ENCODE measurements at places on chromosomes 5 and 9.

DNA sequence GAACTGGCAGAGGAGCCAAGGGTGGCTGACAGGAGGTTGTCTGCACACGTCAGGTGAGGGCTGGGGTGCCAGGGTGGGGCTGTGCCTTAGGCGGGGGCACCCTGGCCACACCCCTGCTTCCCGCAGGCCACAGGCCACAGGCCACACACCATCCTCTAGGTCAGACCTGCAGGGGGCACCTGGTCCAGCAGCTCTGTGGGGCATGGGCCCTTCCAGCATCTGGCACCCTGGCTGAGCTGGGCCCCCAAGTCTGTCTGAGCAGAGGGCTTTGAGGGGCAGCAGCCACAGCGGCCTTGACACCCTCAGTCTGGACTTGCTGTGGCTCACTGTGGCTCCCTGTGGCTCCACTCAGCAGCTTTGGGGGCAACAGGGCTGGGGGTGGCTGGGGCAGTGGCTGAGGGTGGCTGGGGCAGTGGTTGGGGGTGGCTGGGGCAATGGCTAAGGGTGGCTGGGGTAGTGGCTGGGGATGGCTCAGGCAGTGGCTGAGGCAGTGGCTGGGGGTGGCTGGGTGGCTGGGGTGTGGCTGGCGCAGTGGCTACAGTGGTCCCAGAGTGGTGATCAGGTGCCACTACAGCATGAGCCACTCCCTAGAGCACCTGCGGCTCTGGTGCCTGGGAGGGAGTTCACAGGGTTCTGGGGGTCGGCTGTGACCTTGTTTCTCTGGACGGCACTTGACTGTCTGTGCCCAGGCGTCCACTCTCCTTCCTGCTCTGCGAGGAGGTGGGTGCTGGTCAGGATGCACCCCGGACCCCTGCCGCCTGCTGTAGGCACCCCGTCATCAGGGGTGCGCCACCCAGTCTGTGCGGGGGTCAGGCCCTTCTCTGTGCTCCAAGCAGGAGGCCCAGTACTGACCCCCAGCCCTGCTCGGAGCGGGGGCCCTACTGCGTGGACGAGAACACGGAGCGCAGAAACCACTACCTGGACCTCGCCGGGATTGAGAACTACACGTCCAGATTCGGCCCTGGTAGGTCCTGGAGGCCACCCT lies 27.1 kb downstream of the NKD2 start:
- no peak for DNase-seq

DNA sequence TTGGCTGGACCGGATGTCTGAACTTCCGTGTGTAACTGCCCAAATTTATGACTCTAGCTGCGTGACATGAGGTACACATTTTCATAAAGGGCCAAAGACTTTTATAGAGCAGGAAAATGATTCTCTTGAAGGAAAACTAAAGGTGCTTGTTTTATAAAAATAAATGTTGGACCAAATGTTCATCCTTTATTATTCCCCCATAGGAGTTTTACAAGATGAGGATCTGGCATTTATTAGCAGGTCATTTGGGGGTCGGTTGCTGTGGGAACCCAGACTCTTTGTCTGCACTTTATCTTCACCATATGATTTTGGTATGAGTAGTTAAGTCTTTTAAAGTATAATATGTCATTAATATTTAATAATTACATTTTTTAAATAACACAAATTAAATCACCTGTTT lies 571.2 kb downstream of the EFNA5 start:
- DNase-seq = no peak

- no peak for DNase-seq
Observed at GRCh38 chr9:124877021-124877782, 15.3 kb downstream of the ARPC5L start.

DNA sequence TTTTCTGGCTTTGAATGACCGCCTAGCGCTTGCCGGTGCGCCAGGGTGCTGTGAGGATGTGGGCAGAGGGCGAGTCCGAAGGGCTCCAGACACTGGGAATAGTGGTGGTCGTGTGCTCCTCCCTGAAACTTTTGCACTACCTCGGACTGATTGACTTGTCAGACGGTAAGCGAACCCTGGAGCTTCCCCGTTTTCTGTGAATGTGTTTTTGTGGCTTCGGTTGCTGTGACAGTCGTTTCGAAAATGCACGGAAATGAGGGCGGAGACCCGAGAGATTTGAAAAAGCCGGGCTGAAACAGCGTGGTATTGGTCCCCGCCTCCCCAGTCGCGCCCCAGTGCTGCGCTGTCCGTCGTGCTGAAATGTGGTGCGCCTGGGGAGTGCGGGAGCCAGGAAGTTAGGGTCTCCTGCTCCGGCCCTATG lies 102.5 kb upstream of the GABRP start:
- DNase-seq = no peak

DNA sequence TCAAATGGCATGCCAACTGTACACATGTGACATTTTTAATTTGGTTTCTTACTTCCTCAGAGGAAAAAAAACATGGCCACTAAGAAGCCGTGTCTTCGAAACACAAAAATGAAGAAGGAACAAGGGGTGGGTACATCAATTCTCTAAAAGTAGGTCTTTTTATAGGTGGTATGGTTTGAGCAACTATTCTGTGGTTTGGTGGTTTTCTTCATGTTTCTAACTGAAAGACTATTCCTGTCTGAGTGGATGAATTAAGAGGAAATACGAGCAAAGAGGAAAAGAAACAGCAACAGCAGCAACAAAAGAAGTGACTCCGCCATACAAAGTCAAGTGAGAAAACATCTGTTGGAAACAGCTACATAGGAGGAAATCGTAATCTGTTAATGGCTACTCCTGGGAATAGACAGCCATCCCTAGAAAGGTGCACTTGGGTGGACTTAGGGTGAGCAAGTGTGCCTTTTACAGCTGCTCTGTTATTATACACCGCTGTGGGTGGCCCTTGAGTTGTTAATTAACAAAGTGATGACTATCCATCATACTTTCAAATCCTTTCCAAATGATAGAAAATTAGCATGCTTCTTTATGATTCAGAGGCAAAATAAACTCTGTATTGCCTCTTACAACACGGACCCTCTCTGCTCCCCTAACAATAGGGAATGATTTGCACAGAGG lies 575.8 kb downstream of the TLE1 start:
- no peak for DNase-seq

GRCh38 chr9:132328580-132328979 lies 26.2 kb downstream of the SETX start:
- no peak for DNase-seq

GRCh38 chr5:143311955-143312354 lies 91.5 kb downstream of the NR3C1 start:
- no peak for DNase-seq

DNA sequence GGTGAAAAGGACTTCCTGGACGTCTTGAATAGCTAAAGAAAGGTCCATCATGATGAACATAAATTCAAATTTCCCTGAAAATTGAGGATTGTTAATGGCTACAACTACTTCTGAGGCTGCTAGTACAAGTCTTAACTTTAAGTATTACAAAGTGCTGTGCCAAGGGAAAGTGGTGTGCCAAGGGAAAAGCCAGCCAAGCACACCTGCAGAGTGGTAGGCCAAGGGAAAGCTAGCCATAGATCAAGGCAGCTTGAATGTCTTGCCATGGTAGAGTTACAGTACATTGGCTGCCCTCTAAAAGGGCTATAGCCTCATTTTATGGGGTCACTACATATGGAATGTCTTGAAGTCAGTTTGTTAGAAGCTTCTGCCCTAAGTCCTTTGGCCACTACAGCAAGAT lies 64.2 kb downstream of the SPEF2 start:
- DNase-seq = no peak

- DNase-seq = no peak
Observed at GRCh38 chr9:75648034-75648433, 242.4 kb upstream of the PCSK5 start.

- no peak for DNase-seq
Observed at GRCh38 chr9:107571148-107571547, 81.6 kb upstream of the KLF4 start.

DNA sequence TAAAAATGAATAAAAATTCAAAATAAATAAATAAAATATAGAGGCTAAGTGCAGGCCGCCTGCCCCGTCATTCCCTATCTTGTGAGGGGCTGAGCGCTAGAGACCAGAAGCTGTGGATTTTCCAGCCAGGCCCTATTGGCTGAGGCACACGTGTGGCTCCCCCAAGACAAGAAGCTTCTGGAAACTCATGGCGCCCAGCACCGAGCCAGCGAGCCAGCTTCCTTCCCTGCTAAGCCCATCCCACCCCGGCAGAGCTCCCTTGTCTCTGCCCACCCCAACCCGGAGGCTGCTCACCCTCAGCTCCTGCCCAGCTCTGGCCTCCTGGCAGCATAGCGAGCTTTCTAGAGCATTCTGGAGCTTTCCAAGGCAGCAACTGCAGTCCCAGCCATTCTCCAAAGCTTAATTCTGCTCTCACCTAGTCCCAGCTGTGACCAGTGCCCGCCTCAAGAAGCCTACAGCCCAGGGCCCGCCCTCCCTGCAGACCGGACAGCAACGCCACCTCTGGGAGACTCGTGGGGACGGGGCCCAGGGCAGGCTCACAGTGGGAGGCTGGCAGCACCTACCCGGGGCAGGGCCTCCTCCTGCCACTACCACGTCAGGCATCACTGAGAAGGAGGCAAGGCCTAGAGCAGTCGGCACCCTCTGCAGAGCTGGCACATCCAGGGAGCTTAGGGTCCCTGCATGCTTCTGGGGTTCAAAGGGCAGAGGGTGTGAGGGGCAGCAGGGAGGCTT lies 23.2 kb upstream of the TMEM250 start:
- no peak for DNase-seq

Data from LNCaP clone FGC (cell line).